ENCODE measurements at places on chromosomes 16 and 17. TPM values are rescaled to one million over a fixed set of nuclear protein-coding genes. Genes with fewer than 3 reads are reported as not detected.

DNA sequence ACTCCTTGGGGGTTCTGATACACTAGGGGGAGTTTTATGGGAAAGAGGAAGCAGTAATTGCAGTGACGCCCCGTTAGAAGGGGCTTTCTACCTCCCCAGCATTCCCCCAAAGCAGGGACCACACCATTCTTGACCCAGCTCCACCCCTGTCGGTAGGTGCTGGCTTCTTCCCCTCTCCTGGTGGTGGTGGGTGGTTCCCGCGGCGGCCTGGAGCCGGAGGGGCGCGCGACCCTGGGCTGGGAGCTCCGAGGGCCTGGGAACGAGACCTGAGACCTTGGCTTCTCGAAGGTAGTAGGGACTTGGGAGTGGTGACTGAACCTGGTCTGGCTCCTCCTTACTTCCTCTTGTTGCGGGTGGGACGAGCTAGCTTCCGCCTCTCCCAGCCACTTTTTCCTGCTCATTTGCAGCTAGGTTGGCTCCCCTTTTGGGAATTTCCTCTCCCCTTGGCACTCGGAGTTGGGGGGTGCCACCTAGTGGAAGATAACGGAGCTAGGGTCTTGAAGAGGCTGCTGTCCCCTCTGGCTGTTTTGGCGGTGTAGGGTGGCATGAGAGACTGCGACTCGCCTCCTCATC lies 438 bp downstream of the GRN start:
- DNase-seq: no peak

DNA sequence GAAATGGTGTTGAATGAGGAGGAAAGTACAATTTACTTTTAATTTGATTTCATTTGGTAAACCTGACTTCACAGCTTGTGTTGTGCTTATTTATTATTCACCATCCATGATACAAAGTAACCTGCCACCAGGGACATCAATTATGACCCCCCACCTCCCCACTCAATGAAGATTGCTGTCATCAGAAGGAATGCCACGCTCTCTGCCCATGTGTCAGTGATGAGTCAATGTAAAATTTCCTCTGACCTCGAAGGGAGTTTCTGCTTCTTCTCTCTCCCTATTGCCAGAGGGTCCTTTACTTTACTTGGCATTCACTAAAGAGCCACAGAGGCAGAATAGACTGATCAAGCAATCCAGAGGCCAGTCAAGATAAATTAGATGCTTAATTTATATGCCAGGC lies 759.7 kb downstream of the CDH11 start:
- no peak for DNase-seq

PRR15L gene
- total RNA-seq: 32.5 TPM

PAQR4 gene
- 23.8 TPM for total RNA-seq

SCGB1C2 gene
- not detected for total RNA-seq

GRCh38 chr17:29085223-29085622 lies 42.3 kb downstream of the PIPOX start:
- DNase-seq: no peak

ITGAX gene
- total RNA-seq: not detected

Data from type B pancreatic cell (in vitro differentiated cells).